HAP-1 (cell line): ENCODE measurements at places on chromosomes 4 and X.
A peak's percentile ranks its signal among the peaks of the same experiment; 100 is the strongest.

DNA sequence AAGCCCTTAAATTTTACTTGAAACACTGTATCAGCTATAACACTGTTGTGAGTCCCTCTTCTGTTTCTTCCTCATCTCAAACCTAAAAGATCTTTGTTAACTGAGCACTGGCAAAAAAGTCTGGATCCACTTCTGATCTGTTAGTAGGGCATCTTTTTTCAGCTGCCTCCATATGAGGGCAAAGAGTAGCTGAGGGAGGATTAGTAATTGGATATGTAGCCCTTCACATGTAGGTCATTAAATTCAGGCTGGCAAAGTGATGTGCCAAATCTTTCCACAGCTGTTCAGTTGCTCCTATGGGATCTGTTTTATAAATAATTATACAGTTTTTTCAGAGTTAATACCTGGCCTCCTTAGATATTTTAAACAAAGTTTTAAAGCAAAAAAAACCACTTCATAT, 1.1 kb upstream of the TRMT10A start:
- no peak for DNase-seq

- DNase-seq = no peak
Observed at GRCh38 chr4:46886711-46887110, 22.3 kb downstream of the COX7B2 start.

DNA sequence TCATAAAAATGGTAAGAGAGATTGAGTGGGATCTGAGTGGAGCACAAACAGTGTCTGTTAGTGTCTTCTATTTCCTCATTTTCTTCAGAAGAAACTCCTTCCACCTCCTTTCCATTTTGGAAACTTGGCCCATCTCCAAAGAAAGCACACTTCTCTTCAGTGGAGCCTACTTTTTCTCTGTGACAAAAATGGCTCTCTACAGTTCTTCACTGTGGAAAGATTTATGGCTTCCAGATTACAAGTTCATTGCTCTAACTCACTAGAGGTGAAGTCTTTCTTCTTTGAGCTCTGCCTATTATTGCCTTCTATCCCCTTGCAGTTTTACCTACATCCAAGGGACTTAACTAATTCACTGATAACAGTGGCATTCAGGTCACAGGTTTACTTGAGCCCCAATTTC, 325.8 kb downstream of the ANTXR2 start:
- no peak for DNase-seq

- DNase-seq = no peak
Observed at GRCh38 chr4:151766691-151767090, 5.9 kb upstream of the GATB start.

DNA sequence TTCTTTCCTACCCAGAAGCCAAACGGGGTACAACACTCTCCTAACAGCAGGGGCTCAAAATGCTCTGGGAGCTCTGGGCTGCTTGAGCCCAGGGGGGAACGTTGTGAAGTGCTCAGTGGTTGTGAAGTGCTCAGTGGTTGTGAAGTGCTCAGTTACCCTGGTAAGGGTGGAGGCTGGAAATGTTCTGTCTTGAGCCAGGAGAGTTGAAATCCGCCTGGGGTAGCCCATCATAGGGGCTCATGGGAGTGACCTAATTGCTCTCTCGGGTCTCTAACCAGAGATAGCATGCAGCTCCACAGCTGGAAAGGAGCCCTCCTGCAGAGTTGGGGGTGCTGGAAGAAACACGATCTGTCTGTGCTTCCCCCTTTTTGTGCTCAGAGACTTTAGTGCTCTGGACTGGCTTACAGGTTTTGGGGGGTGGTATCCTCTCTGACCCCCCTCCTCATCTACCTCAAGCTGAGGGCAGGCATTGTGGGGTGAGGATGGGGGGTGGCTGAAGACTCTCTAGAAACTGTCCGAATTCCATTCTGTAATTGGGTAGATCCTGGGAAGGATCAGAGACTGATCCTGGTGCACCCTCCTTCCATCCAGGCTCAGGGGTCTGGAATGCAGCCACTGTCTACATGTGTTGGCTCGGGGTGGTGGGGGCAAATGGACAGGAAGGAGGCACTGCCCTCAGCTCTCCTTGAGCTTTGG, 2.7 kb downstream of the EFNB1 start:
- DNase-seq = no peak

- DNase-seq = no peak
Observed at GRCh38 chr4:116010923-116011322, 897.5 kb upstream of the NDST4 start.

GRCh38 chrX:147908106-147908505, 3.6 kb upstream of the FMR1 start:
- DNase-seq = no peak

DNA sequence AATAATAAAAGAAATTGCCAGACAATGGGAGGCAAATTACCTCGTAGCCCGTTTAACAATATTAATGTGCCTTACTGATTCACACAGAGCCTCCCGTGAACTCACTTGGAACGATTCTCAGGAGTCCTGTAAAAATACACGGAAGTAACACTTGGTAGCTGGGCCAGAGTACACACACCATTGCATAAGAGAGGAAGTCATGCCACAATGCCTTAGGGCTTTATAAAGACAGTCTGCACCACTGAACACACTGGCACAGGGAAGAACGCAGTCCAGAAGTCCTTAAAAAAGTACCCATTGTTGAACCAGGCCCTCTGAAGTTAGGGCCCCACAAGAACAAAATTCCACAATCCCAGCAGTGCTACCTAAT, 15.1 kb downstream of the SLC2A9 start:
- no peak for DNase-seq

DNA sequence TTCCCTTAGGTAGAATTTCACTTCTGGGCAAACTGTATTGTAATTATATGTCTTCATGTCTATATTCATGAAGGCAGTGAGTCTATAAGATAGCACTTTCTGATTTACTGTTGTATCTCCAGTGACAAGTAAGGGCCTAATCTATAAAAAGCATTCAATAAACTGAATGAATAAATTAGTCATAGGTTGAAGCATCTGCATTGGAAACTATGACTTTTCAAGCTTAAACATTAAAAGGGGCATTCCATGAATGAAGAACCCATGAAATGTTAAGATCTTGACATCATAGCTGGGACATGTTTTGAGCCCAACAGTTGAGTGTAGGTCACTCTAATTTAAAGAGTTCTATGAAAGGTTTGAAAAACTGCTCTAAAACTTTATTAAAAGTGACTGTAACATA, 159.3 kb upstream of the LCORL start:
- no peak for DNase-seq

- DNase-seq = no peak
Observed at GRCh38 chr4:157779081-157779480, 393.7 kb downstream of the GASK1B start.

DNA sequence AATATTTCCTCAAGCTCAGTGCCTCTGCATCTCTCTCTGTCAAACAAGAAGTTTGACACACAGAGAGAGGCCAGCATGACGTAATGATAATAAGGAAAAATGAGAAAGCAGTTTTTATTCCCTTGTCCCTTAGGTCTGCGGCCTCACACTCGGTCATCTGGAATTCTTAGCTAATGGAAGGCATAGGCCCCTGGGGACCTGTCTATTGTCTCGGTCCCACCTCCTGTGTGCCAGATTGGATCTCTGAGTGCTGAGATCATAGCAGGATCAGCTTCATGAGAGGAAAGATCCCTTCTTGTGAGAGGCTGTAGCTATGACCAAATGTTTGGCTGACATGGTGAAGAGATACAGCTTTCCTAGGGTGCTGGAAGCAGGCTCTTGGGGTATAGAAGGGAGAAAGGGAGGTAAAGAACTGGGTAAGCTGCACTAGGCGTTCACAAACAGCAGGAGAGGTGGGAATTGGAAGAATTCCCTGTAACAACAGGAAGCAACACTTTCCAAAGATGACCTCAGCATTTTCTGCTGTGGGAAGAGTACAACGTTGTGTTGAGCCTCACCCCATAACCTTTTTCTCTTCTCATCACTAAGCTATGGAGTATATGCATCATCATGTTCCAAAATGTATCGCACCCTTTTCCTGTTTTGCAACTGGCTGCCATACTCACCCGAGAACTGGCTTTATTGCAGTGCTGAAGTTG, 20.2 kb downstream of the TMEM31 start:
- DNase-seq = peak; percentile 28

GRCh38 chr4:77040270-77040669, 35.5 kb downstream of the CCNI start:
- DNase-seq = no peak

- DNase-seq = no peak
Observed at GRCh38 chrX:135581496-135581895, 61.0 kb downstream of the INTS6L start.

GRCh38 chr4:17650406-17650805, 36.0 kb downstream of the MED28 start:
- no peak for DNase-seq

GRCh38 chr4:26056406-26056805, 142.4 kb downstream of the SMIM20 start:
- DNase-seq = no peak

GRCh38 chr4:141131723-141132071, 1.6 kb downstream of the RNF150 start:
- no peak for DNase-seq

DNA sequence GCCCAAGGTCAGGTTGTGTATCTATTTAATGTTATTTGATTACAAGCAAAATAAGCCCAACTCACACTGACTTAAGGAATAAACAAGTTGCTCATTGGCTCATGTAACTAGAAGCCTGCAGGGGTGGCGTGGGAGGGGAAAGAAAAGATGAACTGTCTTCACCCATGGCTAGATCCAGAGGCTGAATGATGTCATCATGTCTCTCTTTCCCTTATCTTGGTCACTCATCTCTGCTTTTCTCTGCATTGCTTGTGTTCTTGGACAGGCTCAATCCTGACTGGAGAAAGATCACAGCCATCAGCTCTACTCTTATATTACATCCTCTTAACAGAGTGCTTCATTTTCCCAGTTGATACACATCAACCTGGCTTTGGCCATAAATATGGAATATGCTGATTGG, 290.0 kb upstream of the DIAPH2 start:
- DNase-seq = no peak

DNA sequence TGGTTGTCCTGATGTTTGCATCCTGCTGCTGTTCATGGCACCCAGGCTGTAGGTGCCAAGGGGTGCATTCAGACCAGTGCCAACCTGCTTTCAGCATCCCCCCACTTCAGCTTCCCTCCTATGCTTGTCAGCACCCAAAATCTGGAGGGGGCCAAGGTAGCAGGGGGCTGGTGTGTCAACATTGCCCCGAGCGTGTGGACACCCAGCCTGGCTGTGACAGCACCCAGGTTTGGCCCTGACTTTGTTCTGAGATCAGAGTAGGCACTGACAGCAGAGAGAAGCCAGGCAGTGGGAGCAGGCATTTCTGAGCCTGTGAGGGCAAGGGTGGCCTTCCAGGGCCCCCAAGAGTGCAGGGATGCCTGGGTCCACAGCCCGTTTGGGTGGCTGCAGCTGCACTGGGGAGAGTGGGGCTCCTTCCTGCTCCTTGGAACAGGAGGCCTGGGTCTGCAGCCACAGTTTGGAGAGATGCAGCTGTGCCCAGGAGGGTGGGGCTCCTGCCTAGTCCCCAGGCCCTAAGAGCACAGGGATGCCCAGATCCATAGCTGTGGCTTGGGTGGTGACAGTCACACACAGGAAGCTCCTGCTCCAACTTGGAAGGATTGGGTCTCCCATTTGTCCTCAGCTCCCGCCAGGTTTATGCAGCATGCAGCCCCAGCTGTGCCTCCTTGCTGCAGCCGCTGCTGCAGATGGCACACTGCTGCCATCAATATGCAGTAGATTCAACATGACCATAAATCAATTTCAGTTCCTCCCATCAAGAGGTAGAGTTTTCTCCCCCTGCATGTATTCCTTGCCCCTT, 12.3 kb upstream of the PPM1K start:
- no peak for DNase-seq

DNA sequence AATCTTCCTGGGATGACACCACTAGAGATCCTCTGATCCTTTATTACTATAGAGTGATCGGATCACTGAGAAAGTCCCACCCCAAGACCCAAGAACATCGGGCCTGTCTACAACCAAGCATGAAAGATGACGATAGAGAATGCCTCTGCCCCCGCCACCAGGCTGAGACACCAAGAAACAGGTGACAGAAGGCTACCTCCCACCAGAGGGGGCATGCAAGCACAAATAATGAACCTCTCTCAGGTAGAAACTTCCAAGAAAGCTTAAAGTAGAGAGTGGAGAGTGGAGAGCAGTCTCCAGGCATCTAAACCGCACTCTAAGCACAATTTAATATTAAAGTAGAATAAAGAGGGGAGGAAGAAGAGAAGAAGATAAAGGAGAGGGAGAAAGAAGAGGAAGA, 402.6 kb downstream of the INPP4B start:
- no peak for DNase-seq

GRCh38 chr4:173821876-173822275, 291.8 kb upstream of the HAND2 start:
- DNase-seq = no peak

GRCh38 chr4:34221986-34222385, 2022.3 kb downstream of the ARAP2 start:
- DNase-seq = no peak

DNA sequence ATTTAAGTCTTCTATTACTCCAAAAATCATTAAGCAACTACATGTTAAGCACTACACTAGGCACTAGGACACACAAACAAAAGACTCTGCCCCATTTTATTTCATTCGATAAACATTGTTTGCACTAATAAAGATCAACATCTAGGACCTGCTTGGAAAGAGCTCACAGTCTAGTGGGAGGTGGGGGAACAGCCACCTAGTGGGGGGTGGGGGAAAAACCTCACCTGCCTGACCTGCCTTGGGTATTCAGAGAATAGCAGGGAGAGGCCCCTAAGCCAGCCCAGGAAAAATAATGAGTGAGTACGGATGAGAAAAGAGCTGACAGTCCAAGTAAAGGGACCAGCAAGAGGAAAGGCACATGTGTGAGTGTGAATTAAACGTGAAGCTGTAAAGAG, 52.2 kb downstream of the PRDM5 start:
- DNase-seq = no peak

GRCh38 chr4:98993419-98994071, 2.0 kb upstream of the METAP1 start:
- no peak for DNase-seq

DNA sequence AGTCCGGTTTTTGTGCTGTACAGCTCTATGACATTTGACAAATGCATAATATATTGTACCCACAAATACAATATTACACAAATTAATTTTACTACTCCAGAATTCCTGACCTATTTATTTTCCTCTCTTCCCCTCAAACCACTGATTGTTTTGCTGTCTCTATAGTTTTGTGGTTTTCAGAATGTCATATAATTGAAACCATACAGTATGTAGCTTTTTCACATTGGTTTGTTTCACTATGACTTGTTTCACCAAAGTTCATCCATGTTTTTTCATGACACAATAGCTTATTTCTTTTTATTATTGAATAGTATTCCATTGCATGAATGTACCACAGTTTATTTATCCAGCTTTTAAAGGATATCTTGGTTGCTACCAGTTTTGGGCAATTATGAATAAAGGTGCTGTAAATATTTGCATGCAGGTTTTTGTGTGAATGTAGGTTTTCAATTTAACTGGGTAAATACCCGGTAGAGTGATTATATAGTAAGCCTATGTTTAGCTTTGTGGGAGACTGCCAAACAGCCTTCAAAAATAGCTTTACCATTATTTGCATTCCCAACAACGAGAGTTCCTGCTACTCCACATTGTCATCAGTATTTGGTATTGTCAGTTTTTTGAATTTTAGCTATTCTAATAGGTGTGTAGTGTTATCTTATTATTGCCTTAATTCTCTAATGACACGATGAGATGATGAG, 25.9 kb downstream of the RNF175 start:
- DNase-seq = no peak
